Endothelial cell of umbilical vein (primary cell): ENCODE measurements at places on chromosomes 3 and 15. TPM values are rescaled to one million over a fixed set of nuclear protein-coding genes. Genes with fewer than 3 reads are reported as not detected.

- no peaks in the 10 kb centered on the region for H3K27me3 ChIP-seq
- H3K36me3 ChIP-seq = no peaks in the 10 kb centered on the region
- no peak for DNase-seq
- H3K4me1 ChIP-seq = no peaks in the 10 kb centered on the region
Observed at GRCh38 chr3:124381575-124382333, 348.5 kb upstream of the UMPS start.

DNA sequence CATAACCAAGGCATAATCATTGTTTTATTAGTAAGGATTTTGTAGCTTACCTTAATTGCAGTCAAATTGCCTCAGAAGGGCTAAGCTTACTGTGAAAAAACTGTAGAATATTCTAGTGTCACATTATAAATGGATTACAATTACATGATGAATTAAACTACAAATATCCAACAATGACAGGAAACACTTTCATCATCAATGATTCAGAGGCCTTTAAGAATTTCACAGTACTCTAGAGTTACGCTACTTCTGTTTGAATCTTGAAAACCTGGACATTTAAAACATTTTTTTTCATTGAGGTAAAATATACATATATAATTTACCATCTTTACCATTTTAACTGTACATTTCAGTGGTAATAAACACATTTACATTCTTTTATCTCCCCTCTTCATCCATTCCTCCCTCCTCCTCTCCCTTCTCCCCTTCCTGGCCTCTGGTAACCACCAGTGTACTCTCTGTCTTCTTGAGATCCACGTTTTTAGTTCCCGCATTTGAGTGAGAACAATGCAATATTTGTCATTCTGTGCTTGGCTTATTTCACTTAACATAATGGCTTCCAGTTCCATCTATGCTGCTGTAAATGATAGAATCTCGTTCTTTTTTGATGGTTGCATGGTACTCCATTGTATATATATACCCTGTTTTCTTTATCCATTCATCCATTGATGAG is 54.7 kb downstream of the GJD2 start:
- DNase-seq = peak; percentile 75
- peak overlapping the region; percentile 42 for H3K27ac ChIP-seq
- H3K27me3 ChIP-seq = no peaks in the 10 kb centered on the region
- H3K4me3 ChIP-seq = no peak overlapping the region
- peaks cover 7% of the 10 kb centered on the region for H3K4me1 ChIP-seq

Gene TRPM1
- total RNA-seq = 0.53 TPM in 1 of 2 replicates, not detected in the other

DNA sequence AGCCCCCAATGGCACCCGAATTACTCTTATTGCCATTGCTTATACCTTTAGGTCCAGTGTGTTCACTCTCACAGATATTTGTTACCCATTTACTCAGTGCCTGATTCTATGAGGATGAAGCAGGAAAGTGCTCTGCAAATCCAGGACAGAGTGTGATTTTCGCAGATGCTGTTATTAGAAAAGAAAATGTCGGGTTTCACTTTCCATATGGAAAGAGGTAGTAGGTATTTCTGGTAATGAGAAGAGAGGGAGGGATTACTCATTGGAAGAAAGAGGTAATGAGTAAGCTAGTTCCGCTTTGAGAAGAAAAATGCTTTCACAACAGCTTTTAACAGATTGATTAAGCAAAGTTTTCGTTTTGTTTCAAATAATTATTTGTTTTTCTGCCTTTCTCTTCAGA is 336.3 kb upstream of the CFAP20DC start:
- H3K4me3 ChIP-seq = no peak overlapping the region
- H3K27me3 ChIP-seq = no peaks in the 10 kb centered on the region
- H3K27ac ChIP-seq = no peak overlapping the region
- no peaks in the 10 kb centered on the region for H3K4me1 ChIP-seq
- no peak for DNase-seq
- no peaks in the 10 kb centered on the region for H3K36me3 ChIP-seq

DNA sequence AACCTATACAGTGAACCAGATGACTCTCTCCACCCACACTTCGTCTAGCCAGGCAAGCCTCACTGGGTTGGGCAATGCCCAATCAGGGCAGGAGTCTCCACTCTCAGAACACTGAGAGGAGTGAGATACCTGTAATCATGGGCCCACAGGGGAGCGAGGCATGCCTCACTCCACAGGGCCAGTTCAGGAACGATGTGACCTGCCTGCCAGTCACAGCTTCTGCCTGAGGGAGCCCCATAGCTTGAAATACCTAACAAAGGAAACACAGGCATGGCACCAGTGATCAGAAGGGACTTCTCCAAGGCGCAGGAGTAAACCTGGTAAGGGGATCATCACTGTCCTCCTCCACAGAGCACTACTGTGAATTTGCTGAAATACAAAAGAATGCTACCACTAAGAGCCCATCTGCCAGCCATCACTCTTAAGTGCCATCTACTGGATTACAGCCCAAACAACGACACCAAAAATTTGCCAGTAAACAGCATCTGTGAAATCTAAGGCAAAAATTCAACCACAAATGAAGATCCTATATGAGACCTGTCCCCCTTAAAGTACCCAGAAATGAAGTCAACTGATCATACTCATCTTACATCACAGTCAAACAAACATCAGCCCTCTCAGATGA is 689.9 kb upstream of the SEMA6D start:
- no peaks in the 10 kb centered on the region for H3K36me3 ChIP-seq
- H3K4me3 ChIP-seq = no peak overlapping the region
- no peak for DNase-seq

GRCh38 chr3:123390865-123391600 is 57.9 kb downstream of the ADCY5 start:
- H3K4me1 ChIP-seq = no peaks in the 10 kb centered on the region
- no peak overlapping the region for H3K4me3 ChIP-seq
- H3K36me3 ChIP-seq = no peaks in the 10 kb centered on the region
- H3K27me3 ChIP-seq = peaks cover 6% of the 10 kb centered on the region
- no peak overlapping the region for H3K27ac ChIP-seq

Gene SLC27A2
- not detected in 2 replicates for total RNA-seq

DNA sequence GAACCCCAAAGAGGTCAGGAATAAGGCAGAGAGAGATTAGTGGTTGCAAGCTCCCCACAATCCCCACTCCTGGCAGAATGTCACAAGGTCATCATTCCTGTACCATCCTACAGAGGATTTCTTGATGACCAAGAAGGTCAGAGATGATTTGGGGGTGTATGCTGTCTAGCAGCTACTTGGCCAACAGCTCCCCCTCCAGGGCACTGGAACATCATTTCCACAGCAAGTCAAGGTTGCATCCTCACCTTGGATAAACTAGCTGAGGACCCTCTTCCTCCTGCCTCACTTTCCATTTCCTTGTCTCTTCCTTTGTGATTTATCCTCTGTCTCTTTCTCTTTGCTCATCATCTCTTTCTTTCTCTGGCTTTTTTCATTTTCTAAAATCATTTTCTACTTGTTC is 106.3 kb downstream of the PROS1 start:
- H3K4me1 ChIP-seq = no peaks in the 10 kb centered on the region
- H3K36me3 ChIP-seq = no peaks in the 10 kb centered on the region
- H3K27ac ChIP-seq = no peak overlapping the region
- no peak overlapping the region for H3K4me3 ChIP-seq

DNA sequence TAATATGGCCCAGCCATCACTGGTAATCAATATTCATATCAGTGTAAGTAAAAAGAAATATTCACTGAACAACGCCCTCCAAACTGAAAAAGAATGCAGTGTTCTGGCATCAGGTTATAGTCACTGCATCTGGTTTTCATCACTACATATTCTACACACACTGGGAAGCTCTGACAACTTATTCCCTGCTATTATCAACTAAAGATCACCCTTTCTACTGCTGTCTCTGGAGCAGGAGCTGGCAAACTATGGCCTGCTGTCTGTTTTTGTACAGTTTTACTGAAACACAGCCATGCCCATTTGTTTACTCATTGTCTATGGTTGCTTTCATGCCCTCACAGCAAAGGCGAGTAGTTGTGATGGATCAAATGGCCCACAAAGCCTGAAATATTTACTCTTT is 35.3 kb downstream of the TUBGCP4 start:
- H3K4me3 ChIP-seq = no peak overlapping the region
- H3K27me3 ChIP-seq = no peaks in the 10 kb centered on the region
- DNase-seq = no peak
- H3K27ac ChIP-seq = no peak overlapping the region
- H3K4me1 ChIP-seq = no peaks in the 10 kb centered on the region

DNA sequence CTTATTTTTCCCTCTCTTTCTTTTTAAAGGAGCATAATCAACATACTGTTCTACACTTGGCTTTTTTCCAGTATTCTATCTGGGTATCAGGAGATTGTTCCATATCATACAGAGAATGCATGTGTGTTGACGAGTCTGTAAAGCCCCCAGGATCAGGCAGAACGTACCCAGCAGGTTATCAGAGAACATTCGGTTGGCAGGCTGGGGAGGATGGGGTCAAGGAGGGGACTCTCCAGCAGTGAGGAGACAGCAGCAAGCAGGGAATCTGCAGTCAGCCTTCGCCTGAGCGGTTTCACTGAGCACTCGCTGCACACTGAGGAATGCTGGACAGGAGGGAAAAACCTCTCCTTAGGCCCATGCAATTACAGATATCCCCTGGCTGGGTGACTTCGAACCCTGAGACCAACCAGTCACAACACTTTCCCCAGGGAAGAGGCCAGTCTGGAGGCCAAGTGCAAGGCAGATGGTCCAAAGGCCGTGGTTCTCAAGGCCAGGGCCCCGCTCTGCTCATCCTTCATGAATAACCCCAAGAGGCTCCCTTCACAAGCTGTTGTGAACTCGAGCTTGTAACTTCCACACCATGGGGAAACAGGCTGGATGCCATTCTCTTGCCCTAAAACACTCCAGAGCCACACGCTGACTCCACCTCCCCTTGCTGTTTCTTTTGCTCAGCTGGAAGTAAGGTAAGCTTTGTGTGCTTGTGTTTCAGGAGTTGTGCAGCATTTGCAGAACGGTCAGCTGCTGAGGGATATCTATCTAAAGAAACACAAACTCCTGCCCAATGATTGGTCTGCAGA is 60.1 kb downstream of the PXYLP1 start:
- DNase-seq = no peak
- no peaks in the 10 kb centered on the region for H3K27me3 ChIP-seq
- H3K27ac ChIP-seq = no peak overlapping the region
- peaks cover 8% of the 10 kb centered on the region for H3K4me1 ChIP-seq
- H3K36me3 ChIP-seq = no peaks in the 10 kb centered on the region

- peaks cover 48% of the 10 kb centered on the region for H3K4me1 ChIP-seq
- DNase-seq = no peak
- H3K4me3 ChIP-seq = no peak overlapping the region
Observed at GRCh38 chr15:66743703-66744536, 41.9 kb downstream of the SMAD6 start.

GRCh38 chr15:45958924-45959323 is 324.1 kb downstream of the SQOR start:
- no peak overlapping the region for H3K4me3 ChIP-seq
- no peaks in the 10 kb centered on the region for H3K36me3 ChIP-seq
- no peak overlapping the region for H3K27ac ChIP-seq
- DNase-seq = no peak
- H3K4me1 ChIP-seq = no peaks in the 10 kb centered on the region

Gene MYRIP
- 8.9 and 11.9 TPM in 2 replicates for total RNA-seq

DNA sequence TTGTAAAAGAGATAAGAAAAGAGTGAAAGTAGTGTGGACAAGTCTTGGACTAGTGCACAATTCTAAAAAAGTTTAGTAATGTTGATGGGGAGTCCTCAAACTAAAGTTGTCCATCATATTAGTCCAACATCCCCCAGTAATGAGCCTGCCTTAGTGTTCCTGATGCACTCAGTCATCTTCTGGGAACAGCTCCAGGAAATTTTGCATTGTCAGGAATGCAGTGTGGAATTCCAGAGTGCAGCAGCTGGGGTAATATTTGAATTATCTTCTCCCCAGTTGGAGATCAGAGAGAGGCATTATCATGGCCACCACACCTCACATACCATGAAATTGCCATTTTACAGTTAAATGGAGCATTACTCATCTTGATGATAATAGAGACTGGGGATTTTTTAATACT is 528.8 kb upstream of the NAALADL2 start:
- no peak overlapping the region for H3K27ac ChIP-seq
- H3K4me1 ChIP-seq = no peaks in the 10 kb centered on the region
- no peak overlapping the region for H3K4me3 ChIP-seq
- peak; percentile 17 for DNase-seq

GRCh38 chr3:123590685-123591450 is 6.0 kb upstream of the HACD2 start:
- H3K27ac ChIP-seq = no peak overlapping the region
- no peaks in the 10 kb centered on the region for H3K27me3 ChIP-seq
- peaks cover 20% of the 10 kb centered on the region for H3K4me1 ChIP-seq
- no peak overlapping the region for H3K4me3 ChIP-seq

DNA sequence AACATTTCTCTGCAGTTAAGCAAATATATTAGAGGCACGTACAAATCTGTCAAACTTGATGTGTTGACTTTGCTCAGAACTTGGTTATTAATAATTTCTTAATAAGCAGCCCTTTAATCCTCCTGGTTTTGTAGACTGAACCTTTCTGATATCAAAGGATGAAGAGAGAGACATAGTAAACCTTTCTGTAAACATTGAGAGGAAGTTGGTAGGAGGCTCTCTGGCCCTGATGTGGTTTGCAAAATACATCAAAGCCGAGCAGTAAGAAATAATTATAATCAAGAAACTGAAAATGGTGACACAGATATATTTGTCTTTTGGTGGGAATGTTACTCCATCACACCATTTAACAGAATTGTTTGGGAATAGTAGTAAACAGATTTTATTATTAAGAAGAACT is 111.9 kb downstream of the OXSM start:
- H3K27me3 ChIP-seq = no peaks in the 10 kb centered on the region
- no peak overlapping the region for H3K4me3 ChIP-seq
- no peak overlapping the region for H3K27ac ChIP-seq
- DNase-seq = no peak

- no peaks in the 10 kb centered on the region for H3K27me3 ChIP-seq
- H3K4me3 ChIP-seq = no peak overlapping the region
- no peaks in the 10 kb centered on the region for H3K36me3 ChIP-seq
- no peaks in the 10 kb centered on the region for H3K4me1 ChIP-seq
Observed at GRCh38 chr3:13272831-13273603, 147.1 kb downstream of the NUP210 start.

DNA sequence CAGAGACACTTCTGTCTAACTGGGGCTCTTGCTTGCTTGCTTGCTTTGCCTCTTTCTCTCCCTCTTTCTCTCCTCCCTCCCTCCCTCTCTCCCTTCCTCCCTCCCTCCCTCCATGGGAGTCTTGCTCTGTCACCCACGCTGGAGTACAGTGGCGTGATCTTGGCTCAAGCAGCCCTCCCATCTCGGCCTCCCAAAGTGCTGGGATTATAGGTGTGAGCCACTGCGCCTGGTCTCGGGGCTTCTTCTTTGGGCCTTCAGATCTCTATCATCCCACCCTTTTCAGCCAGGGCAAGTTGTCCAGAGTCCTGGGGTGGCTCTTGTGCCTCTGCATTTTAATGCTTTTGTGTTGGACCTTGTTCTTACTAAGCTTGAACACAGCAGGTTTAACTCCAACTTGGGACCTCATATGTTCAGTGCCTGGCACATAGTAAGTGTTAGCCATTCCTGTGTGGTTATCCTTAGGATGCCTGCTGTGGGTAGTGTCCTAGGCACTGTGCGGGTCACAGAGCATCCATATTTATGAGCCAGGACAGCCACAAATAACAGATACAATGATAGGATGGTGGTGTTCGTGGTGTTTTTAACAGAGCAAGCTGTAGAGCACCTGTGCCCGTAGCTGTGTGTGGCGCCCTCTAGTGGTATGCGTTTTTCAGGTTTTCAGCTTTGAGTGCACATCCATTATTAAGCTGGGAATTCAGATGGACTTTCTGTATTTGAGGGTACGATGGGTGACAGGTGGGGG is 75.1 kb downstream of the CCK start:
- H3K27me3 ChIP-seq = no peaks in the 10 kb centered on the region
- DNase-seq = peak; percentile 77
- H3K36me3 ChIP-seq = peaks cover 9% of the 10 kb centered on the region
- H3K27ac ChIP-seq = no peak overlapping the region

- DNase-seq = no peak
- no peak overlapping the region for H3K27ac ChIP-seq
- no peaks in the 10 kb centered on the region for H3K36me3 ChIP-seq
- H3K4me3 ChIP-seq = no peak overlapping the region
Observed at GRCh38 chr15:66085128-66085527, 168.4 kb downstream of the MEGF11 start.

Gene SEMA5B
- 0.07 and 0.44 TPM in 2 replicates for total RNA-seq

Gene KATNBL1
- total RNA-seq = 56.8 and 57.9 TPM in 2 replicates
